Vagina (tissue), 2 donors: ENCODE measurements at places on chromosomes 13 and 19.
A peak's percentile ranks its signal among the peaks of the same experiment; 100 is the strongest.

GRCh38 chr19:12111943-12112637 lies 28.1 kb downstream of the ZNF20 start:
- no peak for DNase-seq

GRCh38 chr13:111270765-111271698 lies 49.4 kb upstream of the TEX29 start:
- no peak for DNase-seq

DNA sequence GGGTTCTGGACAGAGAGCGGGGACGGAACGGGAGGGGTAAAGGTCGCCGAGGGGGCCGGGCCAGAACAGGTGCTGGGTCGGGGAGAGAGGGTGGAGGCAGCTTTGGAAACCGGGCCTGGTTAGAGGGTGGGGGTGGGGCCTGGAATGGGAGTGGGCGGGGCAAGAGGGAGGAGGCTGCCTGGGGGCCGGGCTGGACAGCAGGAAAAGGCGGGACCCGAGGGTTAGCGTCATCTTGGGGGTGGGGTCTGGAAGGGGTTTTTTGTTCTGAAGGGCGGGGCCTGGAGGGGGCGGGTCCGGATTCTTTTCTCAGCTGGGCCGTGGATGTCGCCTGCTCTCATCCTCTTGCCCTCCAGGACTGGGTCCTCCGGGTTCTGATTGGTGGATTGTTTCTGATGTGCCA lies 4.3 kb upstream of the ZNF813 start:
- no peak for DNase-seq

- no peak for DNase-seq
Measured at GRCh38 chr19:18879579-18880373, 16.2 kb downstream of the CERS1 start.

DNA sequence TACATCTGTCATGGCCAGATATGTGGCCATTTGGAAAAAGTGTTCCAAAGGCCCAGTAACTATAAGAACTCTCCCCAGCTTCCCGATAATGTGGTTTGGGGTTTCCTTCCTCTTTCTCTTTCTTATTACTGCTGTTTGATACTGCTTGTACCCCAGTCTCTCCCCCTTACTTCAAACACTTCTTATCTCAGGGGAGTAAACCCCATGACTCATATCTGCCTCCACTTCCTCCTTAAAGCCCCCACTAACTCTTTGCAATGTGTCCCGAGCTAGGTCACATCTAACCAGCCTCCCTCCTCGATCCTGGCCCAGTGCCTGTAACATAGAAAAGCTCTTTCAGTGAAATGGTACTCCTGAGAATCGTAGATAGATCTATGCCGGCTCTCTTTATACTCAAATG lies 82.4 kb upstream of the STARD13 start:
- no peak for DNase-seq

- DNase-seq = no peak
Measured at GRCh38 chr13:32316501-32316900, 1.2 kb downstream of the BRCA2 start.

- DNase-seq = no peak
Measured at GRCh38 chr13:50599927-50600326, 243.6 kb downstream of the DLEU7 start.

DNA sequence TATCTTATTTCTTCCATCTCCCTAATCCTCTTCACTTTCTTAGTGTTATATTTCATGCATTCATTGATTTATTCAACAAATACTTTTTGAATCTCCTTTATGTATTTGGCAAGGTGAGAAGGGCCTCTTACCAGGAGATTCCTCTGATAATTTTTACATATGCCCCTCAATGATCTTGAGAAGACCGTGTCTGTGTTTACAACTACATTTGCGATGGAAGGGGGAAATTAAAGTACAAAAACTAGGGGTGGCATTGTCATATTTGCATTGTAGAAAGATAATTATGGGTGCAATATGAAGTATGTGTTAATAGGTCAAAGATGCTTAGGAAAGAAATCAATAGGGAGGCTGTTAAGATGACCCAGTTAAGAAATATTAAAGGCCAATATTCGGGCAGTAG lies 1108.4 kb upstream of the MIR17HG start:
- no peak for DNase-seq

DNA sequence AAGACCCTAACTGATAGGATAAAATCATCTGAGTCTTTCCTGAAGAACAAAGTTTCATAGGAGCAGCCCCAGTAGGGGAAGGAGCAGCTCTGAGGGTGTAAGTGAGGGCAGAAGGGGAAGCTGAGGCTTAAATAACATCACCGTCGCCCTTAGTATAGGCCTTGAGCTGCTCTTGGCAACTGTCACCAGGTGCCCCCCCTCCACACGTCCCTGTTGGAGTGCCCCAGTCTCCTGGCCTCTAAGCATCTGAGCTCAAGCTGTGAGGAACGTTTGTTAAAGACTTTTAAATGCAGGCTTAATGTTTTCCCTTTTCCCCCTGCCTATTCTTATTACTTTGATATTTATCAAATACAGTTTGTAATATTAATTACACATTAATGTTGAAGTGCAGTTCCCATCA lies 170.6 kb downstream of the ZIC5 start:
- DNase-seq = no peak

DNA sequence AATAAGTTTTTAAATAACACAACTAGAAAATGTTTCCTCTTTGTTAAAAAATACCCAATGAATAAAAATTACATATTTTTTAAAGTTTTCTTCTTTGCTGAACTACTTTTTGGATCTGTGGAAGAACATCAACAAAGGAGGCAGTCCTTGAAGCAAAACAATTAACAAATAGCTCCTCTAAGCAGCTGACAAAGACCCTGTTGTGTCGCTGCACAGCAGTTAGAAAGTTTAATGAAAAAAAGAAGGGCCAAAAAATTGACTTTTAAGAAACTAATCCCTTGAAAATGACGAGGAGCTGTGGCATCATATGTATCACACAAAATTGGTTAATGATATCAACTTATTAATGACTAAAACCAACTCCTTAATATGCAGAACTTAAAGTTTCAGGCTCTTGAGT lies 72.1 kb downstream of the SLITRK1 start:
- no peak for DNase-seq

DNA sequence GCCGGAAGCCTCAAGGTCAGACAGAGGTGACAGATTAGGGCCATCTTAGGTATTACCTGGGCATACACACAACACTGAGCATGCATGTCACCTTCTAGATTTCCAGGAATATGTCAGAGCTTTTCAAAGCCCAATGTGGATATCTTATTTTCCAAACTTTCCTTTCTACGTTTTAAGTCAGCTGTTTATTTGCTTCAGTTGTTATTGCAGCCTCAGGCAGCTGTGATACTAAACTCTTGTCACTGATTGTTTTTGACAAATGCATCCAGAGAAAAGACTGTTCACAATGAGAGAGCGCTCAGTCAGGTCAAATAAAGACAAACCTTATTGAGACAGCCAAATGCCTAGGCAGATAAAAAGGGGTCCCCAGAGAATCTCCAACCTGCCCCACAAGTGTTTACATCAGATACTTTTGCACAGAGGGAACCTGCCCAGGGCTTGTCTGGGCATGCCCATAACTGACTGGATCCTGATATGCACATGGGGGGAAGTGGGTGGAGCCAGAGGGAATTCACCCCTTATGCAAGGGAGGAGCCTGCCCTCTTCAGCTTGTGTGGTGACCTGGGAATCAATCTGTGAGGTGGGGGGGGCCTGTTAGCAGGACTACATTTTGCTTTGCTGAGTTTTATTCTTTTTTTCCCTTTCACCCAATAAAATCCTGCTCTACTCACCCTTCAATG lies 28.5 kb downstream of the MED4 start:
- no peak for DNase-seq

DNA sequence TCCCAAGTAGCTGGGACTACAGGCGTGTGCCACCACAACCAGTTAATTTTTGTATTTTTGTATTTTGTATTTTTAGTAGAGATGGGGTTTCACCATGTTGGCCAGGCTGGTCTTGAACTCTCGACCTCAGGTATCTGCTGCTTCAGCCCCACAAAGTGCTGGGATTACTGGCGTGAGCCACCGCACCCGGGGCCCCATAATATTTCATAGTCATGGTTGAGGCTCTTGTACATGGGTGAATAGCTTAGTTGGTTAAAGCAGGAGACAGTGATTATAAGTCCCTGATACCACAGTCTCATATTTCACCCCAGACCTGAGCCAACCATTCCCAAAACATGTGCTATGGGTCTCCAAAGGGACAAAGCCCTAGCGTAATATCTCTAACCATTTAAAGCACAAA lies 26.1 kb downstream of the MBNL2 start:
- DNase-seq = no peak

DNA sequence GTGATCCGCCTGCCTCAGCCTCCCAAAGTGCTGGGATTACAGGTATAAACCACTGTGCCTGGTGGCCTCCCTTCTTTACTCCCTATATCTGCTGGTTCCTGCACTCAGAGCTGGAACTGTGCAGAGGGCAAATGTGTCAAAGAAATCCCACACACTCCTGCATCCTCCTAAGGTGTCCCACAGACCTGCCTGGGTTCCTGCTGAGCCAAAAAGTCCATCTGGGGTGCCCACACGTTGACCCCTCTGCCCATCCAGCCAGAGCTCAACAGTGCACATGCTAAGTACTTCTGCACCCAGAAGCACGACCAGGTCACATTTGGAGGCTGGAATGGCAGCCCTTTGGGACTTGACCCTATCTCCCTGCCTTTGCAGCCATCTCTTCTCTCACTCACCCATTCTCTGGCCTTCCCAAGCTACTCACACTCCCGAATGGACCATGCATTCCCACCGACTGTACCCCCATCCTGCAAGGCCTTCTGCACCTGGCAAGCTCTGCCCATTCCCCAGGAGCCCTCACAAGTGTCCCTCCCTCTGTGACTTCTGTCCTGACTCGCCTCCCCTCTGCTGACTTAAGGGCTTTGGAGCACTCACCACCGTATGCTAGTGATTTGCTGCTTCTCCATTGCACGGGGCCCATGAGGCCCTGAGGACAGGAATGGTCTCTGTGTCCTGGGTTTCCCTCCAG lies 152.1 kb downstream of the KCTD15 start:
- DNase-seq = no peak

DNA sequence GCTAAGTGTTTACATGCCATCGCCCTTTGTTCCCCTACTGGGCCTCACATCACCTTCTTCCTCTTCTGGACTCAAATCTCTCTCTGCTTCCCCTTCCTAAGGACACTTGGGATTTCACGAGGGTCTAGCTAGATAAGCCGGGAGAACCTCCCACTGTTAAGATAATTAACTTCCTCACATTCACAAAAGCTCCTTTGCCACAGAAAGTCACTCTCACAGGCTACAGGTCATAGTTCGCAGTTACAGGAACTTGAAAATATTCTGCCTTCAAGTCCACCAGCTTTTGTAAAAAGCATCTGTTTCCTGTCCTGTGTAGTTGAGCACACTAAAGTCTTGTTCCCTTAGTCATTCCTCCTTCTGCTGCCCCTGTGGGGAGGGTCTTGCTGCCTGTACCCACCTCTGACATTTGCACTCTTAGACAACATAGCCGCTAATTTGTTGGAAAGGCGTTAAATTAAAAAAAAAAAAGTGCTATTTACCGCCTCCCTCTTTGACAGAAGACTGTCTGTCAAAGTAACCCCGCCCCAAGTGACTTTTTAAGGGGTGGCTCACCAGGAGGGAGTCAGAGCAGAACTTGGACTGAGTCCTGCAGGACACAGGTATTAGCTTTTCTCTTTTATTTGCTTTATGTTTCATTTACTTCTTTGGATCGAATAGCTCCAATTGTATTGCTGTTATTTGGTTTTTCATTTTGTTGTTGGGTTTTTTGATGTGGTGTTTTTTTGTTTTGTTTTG lies 26.8 kb upstream of the CEACAM21 start:
- no peak for DNase-seq

DNA sequence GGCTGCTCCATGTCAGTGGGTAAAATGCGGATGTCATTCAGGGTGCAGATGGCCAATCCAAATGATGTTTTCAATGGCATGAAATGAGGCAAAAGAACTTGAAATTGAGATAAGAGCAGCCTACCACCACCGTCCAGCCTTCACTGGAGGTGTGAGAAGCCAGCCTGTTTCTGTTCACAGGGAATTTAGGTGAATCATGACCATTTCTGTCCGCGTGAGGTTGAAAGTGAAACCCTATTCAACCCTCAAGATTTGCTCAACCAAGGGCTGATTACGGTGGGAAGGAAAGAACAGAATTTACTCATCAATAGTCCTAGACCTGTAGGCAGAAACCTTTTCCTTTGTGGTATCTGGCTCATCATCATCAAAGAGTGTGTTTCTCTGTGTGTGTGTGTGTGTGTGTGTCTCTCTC lies 370.7 kb downstream of the COG6 start:
- no peak for DNase-seq

DNA sequence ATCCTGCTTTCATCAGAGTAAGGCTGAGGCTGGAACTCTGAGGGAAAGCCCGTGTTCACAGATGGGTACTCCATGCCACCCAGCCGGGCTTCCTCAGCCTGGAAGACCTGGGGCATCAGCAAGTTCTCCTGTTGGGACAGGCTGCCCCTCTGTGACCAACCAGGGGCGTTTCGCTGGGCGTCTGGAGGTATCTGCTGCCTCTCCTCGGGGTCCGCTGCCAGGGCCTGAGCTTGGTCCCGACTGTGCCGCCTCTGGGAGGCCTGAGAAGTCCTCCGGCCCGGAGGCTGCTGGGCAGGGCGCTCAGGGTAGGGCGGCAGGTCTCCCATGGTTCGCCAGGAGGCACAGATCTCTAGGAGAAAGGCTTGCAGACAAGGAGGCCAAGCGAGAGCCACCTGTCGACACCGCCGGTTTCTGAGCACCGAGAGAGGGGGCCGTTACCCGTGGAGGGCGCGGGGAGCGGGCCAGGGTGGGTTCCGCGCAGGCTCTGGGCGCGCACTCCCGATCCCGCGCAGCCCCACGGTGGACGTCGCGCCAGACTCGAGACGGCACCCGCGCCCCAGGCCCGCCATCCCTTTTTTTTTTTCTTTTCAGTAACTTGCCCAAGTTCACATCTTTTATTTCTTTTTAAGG lies at the start of gene RSPH6A:
RSPH6A (minus strand) TSS at position 458 of the 630 bp plus-strand sequence; CDS start at position 326, 132 bp downstream.
- peak; percentile 79 for DNase-seq

- DNase-seq = no peak
Measured at GRCh38 chr19:1754636-1755466, 1.5 kb downstream of the ONECUT3 start.

DNA sequence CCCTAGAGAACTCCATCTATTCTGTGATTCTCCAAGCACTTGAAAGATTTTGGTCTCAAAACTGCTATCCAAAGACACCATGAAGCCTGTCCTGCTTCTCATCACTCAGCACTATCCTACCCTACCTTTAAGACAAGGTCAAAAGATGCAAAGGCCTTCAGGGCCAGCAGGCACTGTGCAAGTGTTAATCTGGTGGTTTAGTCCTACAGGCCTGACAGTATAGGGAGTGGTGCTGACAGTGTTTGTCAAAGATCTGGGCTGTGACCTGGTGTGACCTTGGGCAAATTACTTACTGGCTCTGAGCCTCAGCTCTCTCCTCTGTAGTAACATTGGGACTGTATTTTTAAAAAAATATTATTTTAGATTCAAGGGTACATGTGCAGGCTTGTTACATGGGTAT lies 28.0 kb downstream of the SIAH3 start:
- peak; percentile 40 for DNase-seq

GRCh38 chr13:72973234-72973633 lies 85.6 kb upstream of the KLF5 start:
- DNase-seq = no peak
